Smooth muscle cell of the brain vasculature (primary cell): ENCODE measurements at places on chromosomes 1 and 21.

DNA sequence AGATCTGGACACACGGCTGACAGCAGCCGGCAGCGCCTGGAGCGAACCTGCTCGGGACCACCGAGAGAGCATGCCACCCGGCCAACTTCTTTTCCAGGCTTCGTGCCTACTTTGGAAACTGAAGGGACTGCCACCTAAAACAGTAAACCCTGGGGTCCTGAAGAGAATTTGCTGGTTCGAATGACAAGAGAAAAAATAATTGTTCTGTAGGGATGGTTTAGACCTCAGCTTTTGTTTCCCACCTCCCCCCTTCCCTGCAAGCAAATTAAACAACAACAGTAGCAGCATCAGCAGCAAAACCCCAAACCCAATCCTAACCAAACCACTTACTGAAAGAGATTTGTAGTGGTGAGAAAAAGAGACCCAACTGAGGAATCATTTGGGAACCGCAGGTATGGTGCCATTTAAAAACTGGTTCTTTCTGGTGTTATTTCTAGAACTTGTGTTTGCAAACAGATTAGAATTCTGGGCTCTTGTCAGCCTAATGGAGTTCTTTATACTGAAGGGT lies 105.6 kb downstream of the LEPR start:
- DNase-seq, result no peak

DNA sequence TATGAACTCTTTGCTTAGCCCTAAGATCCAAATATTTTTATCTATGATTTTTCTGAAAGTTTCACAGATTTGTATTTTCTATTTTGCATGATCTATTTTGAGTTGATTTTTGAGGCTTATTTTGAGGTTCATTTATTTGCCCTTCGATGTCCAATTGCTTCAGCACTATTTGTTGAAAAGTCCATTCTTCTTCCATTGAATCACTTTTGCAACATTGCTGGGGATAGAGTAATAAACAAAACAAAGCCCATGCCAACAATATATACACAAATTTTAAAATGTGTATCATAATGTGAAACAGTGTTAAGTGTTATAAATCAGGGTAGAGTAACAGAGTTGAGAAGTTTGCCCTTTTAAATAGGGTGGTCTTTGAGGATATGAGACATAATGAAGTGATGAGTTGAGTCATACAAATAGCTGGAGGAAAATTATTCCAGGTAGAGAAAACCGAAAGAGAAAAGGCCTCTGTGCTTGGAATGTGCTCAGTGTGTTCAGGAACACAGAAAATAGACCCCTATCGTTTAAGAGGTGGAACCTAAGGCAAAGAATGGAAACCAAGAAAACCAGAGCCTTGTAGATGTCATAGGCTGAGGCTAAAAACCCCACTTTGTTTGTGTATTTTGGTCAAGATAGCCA lies 172.7 kb upstream of the NR5A2 start:
- DNase-seq, result no peak

DNA sequence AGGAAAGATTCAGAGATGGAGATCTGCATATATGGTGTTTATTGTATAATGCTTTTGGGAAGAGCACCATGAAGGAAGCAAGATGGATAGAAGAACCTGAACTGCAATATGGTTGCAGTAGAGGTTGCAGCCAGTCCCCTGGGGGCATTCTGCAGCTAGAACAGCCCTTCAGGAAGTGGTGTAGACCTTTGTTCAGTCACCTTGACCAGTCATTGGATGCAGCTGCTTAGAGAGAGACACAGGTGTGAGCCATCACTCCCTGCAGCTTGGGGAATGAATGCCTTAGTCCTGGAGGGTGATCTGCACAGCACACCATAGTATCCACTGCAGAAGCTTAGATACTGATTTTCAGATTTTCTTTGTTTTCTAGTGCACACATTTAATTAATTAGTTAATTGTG lies 42.3 kb downstream of the NEK7 start:
- no peak for DNase-seq

GRCh38 chr21:34939673-34940331 lies 109.3 kb downstream of the RUNX1 start:
- no peak for DNase-seq

- no peak for DNase-seq
Measured at GRCh38 chr1:219143735-219144134, 29.9 kb upstream of the LYPLAL1 start.

- no peak for DNase-seq
Measured at GRCh38 chr1:225577241-225577640, 75.7 kb downstream of the ENAH start.
